ENCODE measurements at places on chromosomes 5 and 9.

DNA sequence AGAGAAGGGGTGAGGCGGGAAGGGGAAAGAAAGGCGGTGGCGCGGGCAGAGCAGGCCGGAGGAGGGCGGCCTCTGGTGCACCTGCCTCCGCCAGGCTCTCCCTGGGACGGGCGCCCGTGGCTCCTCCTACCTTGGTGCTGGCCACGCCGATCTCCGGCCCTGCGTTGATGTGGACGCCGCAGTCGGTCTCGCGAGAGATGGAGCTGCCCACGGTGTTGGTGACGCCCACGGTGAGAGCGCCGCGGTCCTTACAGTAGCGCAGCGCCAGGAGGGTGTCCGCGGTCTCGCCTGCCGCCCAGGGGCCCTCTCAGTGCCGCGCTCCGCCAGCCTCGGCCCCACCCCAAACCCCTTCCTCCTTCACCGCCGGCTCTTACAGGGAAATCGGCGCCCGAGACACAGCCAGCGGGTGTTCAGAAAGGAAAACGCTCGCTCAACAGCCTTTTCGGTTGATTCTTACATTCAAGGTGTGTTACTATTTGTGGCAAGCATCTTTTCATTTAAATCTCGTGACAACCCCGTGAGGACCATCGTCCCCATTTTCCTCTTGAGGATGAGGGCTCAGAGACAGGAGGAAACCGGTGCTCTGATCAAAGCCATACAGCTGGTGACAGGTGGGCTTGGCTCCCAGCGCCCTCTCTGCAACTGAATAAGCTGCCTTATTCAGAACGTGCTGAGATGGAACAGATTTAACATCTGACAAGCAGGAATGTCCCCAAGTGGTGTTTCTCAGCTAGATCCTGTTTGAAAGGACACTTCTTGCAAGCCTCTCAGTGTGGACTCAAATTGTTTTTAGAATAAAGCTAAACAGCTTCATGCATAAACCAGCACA lies 22.0 kb upstream of the MAPK9 start:
- DNase-seq, result peak; percentile 48

GRCh38 chr5:190366-191035 lies 794 bp upstream of the LRRC14B start:
- no peak for DNase-seq

DNA sequence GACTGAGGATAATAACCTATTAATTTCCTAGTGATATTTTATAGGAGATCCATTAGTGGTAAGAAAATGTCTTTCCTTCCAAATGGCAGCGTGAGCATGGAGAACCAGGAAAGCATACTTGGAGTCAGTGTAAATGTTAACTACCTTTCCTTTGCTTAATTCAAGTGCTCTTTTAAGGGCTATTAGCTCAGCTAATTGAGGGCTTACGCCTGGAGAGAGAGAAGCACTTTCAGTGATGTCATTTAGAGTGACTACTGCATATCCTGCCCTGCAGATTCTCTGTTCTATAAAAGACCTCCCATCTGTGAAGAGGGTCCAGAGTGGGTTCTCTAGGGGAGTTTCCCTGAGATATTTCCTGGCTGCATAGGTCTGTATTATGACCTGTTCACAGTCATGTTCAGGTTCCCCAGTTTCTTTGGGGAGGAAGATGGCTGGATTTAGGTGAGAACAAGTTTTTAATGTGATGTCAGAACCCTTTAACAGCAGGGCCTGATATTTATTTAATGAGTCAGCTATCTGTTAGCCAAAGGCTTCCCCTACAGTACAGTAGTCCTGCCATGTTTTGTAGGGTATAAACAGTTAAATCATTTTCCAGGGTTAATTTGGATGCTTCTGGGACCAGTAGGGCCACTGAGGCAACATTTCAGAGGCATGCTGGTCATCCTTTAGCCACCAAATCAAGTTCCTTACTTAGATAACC lies 89.6 kb downstream of the TRIM36 start:
- DNase-seq, result no peak

DNA sequence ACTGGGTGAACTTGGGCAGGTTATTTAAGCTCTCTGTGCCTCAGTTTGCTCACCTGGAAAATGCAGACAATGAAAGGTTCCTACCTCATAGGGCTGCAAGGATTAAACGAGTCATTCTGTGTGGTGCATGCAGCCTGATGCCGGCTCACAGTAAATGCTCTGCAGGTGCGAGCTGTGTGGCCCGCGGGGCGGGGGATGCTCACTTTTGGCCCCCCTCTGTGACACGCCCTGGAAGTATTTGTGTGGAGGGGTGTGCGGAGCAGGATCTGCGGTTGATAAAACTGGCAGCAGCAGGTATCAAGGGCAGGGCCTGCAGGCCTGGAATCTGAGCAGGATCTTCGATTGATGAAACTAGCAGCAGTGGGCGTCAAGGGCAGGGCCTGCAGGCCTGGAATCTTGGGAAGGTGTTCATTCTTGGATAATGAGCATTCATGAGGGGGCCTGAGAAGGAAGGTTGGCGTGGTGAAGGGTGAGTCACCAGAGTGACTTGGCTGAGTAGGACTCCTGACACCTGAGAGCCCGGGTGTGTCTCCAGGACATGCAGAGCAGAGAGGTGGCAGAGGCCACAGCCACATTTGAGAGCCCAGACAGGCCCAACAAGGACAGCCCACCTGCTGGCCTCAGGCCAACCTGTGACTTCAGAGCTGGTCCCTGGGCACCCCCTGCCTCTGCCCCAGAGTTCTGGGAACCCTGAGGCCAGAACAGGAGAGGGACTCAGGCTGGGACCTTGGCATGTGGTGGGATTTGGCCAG lies 11.9 kb downstream of the UNC5A start:
- DNase-seq, result no peak

DNA sequence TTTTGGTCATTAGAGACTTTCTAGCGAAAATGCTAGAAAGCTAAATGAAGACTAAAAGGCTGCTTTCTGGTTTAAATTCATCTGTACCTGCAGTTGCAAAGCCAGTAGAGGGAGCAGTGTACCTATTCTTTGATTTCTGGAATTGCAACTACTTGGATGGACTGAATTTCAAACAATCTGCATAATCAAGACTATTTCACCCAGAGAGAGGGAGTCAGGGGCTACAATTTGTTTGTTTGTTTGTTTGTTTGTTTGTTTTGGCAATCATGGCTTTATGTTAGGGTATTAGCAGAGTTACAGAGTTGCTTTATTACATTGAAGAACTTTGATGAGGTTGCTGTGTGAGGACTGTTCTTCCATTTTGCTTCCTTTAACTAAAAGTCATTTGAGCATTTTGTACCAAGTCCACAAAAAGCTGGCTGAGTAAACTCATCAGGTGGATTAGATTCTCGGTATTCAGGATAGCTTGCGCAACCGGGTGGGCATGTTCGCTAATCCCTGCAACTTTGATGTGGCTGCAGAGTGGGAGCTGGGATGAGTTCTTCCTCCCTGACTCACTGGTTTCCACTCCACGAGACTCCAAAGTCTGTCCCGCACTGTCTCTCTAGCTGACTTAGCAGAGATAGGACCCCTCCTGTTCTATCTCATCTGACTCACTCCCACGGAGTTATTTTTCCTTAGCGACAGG lies 80.0 kb upstream of the TUT7 start:
- DNase-seq, result peak; percentile 28

- DNase-seq, result no peak
These were observed 657.9 kb downstream of the TLR4 start for GRCh38 chr9:118362123-118362522.

- DNase-seq, result no peak
These were observed 53.7 kb upstream of the TEX48 start for GRCh38 chr9:114735704-114736103.

DNA sequence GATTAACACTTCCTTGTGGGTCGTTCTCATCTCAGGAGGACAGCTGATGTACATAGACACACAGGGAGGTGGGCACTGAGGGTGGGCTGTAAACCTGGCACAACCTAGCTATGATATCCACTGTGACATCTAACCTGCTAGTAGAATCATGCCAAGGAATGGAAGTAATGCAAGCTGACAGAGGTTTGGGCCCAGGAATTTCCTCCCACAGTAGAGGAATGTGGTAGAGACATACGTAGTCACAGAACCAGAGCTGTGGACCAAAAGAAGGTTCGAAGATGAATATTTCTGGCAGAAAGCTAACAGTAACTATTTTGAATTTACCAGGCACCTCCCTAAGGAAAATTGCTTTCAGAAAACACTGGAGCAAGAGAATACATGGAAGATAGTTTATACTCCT lies 15.2 kb upstream of the DNAJC25 start:
- DNase-seq, result no peak

GRCh38 chr5:113142186-113142585 lies 165.6 kb downstream of the DCP2 start:
- no peak for DNase-seq

DNA sequence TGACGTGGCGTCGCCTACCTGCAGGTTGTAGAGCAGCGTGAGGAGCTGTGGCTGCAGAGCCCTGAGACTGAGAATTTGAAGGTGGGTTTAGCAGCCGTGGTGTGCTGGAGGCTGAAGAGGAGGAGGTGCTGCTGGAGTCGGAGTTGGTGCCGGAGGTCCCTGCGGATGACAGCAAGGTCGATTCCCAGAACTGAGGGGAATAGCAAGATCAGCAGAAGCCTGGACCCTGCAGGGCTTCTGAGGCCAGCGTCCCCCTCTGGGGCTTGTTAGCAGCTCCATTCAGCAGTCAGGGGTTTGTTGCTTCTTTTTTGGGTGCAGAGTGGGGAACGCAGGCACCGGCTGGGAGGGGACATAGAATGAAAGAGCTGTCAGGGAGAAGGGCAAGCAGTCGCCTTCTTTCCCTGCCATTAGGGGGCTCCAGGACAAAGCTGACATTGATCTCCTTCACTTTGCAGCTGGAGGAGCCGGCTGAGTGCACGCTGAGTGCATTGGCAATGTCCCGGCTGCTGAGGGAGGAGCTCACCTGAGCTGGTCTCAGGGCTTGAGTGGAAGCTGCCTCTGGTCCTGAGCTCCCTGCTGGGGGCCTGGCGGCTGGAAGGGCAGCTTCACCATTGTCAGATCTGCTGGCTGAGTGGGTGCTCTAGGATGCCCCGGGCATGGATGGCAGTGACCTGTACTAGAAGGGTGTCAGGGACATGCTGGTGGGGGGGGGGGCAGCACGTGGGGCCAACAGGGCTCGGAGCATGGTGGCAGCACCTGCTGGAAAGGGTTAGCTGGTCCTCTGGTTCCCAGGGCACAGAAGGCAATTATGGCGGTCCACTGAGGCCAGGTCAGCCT lies 20.8 kb downstream of the OBP2B start:
- no peak for DNase-seq

DNA sequence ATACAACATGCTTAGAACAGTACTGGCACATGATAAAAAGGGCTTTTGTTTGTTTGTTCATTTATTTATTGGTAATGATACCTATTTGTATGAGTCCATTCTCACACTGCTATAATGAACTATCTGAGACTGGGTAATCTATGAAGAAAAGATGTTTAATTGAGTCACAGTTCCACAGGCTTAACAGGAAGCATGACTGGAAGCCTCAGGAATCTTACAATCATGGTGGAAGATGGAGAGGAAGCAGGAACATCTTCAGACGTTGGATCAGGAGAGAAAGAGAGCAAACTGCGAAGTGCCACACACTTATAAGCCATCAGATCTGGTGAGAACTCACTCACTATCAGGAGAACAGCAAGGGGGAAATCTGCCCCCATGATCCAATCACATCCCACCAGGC lies 847.7 kb downstream of the CDH18 start:
- no peak for DNase-seq

DNA sequence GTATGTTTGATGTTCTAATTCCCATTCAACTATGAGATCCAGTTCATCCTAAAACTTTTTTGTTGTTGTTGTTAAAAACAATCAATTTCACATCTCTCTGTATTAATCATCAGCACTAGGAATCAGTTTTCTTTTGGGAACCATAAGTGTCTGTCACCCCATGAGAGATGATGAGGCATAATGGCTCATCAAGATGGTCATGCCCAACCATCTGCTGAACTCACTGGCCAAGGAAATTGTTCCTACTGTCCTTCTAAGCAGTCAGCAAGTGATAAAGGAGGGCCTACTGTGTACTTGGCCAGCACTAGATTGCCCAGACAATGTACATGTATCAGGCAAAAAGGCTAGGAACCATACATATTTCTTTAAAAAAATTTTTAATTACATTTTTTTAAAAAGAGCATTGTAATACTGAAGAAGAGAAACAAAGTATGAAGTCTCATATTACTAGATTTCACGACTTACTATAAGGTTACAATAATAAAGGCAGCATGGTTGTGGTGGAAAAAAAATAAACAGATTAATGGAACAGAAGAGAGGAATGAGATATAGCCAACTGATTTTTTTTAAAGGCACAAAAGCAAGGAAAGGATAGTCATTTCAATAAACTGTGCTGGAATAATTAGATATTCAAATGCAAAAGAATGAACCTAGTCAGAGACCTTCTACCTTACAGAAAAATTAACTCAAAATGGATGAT lies 458.3 kb downstream of the SPOCK1 start:
- no peak for DNase-seq

DNA sequence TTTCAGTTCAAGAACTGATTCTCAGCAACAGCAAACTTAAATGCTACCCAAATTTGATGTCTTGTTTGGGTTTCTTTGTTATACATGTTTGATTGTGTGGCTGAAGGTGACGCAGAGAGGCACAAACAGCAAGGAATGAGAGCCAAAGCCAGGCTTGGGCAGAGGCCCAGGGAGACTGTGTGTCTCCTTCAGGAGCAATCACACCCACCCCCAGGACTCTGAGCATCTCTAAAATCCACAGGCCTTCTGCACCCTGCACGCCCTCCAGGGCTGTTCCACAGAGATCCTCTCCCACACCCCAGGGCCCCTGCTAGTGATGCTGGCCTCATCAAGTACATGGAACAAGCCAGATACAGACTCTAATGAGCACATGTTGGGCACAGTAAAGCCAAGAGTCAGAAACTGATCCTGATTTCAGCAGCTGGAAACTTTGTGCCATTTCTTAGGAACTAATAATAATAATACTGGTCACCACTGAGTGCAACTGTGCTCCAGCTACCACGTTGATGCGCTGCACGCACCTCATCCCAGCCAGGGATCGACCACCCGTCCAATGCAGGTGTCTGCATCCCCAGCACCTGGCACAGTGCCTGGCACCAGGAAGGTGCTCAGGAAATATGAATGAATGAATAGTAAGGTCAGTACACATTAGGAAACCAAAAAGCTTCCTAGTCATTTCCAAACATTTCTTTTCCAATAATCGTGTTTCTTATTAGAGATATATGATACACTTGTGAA lies 54.6 kb upstream of the TCF7 start:
- DNase-seq, result no peak

- DNase-seq, result peak; percentile 58
These were observed 43.9 kb upstream of the GLIPR2 start for GRCh38 chr9:36092509-36093215.

All from CD4-positive, alpha-beta T cell treated with Interleukin-10 for 1 hour (primary cell).